ENCODE measurements at places on chromosomes 7 and 10.

DNA sequence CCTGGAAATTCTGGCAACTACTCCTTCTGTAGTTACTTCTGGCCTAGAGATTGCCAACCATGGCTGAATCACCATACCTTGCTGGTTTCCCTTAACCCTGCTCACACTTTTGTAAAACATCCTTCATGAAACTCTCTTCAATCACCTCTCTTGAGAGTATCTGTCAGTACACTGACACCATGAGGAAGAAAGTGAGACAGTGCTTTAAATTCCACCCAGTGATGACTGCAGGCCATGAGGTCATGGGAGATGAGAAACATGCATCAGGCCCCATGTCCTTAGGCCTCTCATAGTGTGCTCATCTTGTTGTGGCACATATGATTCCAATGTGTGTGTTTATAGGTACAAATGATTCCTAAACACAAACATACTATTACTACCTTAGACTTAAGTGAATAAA is 24.6 kb upstream of the NAMPT start:
- no peak for DNase-seq

- no peak for DNase-seq
These were observed 67.5 kb downstream of the CUX1 start for GRCh38 chr7:101884671-101885596.

DNA sequence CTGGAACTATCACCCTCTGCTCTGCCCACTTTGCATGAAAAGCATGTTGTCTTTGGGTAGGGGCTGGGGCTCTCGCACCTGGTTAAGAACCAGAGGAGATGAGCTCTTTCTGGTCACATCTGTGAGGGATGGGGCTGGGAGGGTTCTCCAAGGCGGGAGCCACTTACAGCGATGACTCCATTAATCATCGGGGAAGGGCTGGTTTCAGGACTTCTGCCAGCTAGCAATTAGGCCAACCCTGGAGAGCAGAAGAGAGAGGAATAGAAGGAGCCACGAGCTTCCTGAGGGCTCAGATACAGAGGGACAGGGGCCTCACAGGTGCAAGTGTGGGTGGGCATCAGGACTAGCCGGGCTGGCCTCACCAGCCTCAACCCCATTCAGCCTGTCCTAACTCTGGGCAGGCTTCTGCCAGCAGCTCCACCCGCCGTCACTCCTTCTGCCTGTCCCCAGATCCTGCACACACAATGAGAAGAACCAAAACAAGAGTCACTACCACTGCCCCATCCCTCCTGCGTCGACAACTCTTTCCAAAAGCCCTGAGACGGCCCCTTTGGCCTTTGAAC is 8.4 kb downstream of the AQP1 start:
- DNase-seq, result no peak

- DNase-seq, result no peak
These were observed 69.3 kb downstream of the ARHGAP22 start for GRCh38 chr10:48535416-48536155.

All from NCI-H1105 (cell line).